ENCODE measurements at places on chromosomes 6 and 20.

- DNase-seq = no peak
Measured at GRCh38 chr6:140485740-140486449, 1111.4 kb upstream of the CITED2 start.

GRCh38 chr6:86942769-86943516 is 5.6 kb downstream of the HTR1E start:
- no peak for DNase-seq

GRCh38 chr6:144820270-144820669 is 535.1 kb downstream of the UTRN start:
- DNase-seq = no peak

- DNase-seq = no peak
Measured at GRCh38 chr20:4056880-4057279, 41.5 kb upstream of the RNF24 start.

GRCh38 chr20:48384147-48384818 is 443.5 kb downstream of the PREX1 start:
- no peak for DNase-seq

- no peak for DNase-seq
Measured at GRCh38 chr6:44787254-44787834, 399.8 kb downstream of the CDC5L start.

DNA sequence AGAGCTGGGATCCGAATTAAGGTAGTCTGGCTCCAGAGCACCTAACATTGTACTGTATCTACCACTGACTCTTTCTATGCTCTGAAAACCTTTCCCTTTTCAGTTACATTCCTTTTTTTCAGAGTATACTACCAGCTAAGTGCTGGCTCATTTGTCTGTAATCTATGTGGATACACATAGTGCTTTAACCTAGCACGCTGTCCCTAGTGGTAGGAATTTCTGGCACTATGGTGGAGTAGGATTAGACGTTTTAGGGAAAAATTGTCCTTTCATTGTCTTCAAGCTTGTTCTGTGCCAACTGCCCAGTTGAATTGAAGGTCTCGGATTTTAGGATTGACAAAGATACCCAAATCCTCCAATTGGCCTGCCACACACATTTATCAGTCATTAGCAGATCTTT is 259.1 kb upstream of the FERMT1 start:
- no peak for DNase-seq

GRCh38 chr6:38259736-38260135 is 380.0 kb downstream of the BTBD9 start:
- no peak for DNase-seq

DNA sequence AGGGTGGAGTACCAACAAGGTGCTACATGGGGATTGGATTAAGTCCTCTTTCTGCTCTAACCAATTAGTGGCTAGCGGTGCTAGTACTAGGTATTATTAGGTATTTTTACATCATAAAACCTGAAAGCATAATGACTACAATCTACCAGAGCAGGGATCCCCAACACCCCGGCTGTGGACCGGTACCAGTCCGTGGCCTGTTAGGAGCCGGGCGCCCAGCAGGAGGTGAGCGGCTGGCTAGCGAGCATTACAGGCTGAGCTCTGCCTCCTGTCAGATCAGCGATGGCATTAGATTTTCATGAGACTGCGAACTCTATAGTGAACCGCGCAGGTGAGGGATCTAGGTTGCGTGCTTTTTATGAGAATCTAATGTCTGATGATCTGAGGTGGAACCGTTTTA is 9.1 kb upstream of the CD40 start:
- no peak for DNase-seq

GRCh38 chr6:166958926-166959861 is 2.8 kb upstream of the RNASET2 start:
- DNase-seq = no peak

- no peak for DNase-seq
Measured at GRCh38 chr20:10729785-10730184, 56.0 kb upstream of the JAG1 start.

DNA sequence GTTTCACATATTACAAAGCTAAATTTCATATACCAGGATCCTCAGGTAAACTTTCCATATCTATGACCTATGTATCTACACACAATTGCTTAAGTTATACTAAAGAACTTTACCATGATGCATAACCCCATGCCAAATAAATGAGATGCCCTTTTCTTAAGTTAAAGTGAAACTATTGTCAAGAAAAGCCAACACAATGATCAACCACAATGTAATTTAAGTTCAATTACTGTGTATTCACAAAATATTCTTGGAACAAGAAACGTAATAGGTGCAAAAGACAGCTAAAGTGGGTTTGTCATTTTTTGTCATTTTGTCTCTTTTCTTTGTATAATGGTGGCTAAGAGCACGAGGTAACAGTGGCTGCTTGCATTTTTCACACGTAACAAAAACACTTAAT is 158.0 kb upstream of the SHLD1 start:
- no peak for DNase-seq

DNA sequence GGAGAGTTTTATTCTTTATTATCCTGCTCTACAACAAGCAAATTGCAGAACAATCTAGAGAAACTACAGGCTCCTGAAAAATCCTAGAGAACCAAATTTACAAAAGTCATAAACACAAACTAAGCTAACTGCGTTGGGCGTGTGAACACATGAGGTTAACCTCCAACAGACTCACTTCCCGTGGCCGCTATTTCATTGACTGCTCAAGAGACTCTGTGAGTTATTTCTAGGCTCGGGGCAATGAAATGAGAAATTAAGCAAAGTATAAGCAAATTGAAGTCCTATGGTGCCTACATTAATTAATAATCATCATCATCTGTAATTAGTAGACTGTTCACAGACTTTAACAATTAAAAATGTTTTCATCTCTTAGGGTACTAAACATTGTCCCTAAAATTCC is 100.0 kb downstream of the MBOAT1 start:
- DNase-seq = no peak

DNA sequence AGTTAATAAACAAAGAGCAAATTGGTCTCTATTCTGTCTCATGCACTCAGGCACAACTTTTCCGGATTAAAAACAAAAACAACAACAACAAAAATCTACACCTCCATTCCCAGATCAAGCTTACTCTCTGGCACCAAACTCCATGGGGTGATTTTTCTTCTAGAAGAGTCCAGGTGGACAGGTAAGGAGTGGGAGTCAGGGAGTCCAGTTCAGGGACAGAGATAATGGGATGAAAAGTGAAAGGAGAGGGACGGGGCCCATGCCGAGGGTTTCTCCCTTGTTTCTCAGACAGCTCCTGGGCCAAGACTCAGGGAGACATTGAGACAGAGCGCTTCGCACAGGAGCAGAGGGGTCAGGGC is 437 bp upstream of the HLA-A start:
- DNase-seq = no peak

DNA sequence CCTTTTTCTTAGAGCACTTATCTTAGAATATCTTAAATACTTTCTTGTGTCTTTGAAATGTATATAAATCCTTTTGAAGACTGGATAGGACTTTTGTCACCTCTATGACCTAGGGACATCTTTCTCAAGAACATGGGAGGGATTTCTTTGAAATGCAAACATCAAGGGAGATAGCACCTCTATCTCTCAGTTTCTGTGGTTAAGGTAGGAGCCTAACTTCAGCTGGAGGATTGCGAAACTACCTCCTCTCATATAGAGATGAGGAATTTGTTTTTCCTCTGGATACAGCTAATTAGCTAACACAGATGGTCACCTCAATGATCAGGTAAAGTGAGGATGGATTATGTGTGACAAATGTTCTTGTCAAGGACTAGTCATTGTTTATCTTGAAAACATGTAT is 631.3 kb upstream of the IMPG1 start:
- DNase-seq = no peak

DNA sequence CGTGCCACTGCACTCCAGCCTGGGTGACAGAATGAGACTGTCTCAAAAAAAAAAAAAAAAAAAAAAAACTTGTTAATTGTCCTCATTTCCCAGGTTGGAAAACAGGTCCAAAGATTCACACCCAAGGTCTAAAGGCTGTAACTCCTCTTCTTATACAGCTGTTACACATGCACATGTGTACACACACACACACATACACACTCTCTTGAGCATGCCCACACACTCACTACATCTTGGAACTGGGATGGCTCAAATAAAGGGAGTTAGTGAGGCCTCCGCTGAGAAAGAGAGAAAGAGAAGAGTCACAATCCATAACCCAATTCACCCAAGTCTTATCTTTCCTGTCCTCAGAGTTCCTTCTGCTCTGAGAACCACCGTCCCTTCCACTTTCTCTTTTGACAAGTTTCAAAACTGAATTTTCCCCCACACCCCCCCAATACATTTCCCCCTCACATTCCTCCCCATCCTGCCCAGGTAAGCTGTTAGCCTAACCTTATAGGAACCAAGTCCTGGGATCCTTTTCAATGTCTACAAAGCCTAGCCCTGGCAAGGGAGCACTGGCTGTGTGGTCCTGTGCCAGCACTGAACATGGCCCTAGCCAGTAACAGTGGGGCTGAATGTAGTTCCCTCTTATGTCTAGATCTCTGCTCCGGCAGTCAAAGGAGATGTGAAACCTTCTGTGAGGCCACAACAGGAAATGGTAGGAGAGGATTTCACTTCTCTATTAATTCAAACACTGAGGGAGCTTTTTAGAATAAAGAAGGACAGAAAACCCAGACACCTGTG is 3.2 kb upstream of the HLA-DMB start:
- no peak for DNase-seq

DNA sequence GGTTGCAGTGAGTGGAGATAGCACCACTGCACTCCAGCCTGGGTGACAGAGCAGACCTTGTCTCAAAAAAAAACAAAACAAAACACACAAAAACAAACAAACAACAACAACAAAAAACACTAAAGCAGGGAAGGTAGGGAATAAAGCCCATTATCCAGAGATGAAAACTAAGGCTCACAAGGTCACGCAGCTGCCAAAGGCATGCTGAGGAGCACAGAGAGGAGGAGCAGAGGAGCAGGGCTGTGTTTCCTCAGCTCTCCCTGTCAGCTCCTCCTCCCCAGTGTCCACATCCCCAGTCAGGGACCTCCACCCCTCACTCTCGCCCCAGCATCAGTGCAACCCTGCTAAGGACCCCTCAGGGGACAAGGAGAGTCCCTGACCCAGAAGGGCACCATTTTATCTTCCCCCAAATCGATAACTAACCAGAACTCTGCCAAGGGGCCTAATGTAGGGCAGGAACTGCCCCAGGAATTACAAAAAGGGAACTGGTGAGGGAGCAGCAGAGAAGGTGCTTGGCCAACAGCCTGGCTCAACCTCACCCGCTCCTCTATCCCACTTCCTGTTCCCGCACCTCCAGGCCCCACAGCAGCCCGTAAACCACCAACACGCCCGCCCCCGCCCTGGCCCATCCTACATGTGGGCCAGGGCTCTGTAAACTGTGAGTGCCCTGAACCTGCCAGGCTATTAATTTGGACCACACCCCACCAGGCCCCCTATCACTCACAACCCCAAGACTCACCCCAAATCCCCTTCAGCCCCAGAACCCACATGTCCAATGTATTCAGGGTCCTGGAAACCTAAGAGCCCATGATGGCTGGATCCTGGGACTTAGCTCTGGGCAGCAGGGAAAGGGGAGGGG is 9.0 kb downstream of the TEAD3 start:
- DNase-seq = no peak

DNA sequence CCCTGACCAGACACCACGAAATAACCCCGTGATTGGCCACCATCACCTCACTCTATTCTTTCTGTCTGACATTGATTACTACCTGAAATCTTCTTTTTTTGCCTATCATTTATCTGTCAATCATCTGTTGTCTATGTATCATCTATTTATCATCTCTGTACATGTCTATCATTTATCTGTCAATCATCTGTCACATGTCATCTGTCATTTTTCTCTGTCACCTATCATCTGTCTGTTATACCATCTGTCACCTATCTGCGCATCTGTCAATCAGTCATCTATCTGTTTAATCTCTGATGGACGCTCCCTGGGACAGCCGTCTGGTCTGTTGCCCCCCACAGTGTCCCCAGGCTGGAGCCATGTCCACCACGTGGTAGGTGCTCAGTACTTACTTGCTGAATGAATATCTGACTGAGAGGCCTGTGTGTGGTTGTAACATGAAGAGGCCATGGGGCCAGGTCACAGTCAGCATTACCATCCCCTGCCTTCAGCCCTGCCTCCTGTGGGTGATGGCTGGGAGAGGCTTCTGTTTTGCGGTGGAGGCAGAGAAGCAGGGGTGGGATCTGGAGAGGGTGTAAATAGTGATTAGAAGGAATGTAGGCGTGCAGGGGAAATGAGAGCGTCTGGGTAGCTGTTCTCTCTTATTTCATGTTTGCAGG is 302.7 kb downstream of the QKI start:
- DNase-seq = no peak

DNA sequence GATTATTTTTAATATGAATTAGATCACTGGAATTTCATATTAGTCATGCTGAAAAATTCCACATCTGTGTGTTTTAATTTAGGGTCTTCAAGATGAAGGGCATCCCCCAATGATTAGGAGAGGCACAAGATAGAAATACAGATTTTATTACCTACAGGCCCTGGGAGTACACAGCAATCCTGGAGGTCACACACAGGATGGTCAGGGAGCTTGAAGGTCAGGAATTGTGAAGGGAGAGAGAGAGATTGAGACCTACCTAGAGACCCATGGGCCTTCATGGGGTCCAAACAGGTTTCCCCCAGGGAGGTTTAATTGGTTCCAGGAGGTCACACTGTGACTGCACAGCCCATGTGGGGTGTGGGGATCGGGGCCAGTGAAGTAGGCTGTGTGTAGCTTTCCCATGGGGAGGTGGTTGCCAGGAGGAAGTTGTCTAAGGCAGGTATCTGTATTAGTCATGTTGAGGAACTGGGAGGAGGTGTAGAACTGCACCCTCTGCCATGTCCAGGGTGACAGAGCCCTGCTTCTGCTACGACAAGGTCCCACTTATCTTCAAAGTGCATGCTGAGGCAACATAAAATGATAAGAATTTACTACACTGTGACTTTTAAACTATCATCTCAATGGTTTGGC is 18.3 kb downstream of the SNX9 start:
- no peak for DNase-seq

GRCh38 chr20:51542033-51542570 is 417 bp downstream of the NFATC2 start:
- no peak for DNase-seq

DNA sequence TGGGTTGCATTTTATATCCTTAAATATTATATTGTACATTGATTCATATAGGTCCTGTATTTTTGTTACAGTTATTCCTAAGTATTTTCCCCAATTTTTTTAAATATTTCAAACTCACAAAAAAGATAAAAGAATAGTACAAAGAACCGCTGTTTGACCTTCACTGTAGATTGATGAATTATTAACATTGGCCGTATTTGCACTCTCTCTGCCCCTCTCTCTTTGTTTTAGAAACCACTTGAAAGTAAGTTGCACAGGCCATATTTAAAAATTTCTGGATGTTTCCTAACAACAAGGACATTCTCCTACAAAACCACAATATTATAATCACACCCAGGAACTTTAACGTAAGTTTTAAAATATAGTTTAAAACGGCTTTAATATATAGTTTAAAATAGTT is 72.0 kb upstream of the DUSP22 start:
- no peak for DNase-seq

- no peak for DNase-seq
Measured at GRCh38 chr6:7261852-7262461, 51.0 kb downstream of the SSR1 start.

Measured in T1000 (cell line).